ENCODE measurements at places on chromosomes 2 and 18. TPM values are rescaled to one million over a fixed set of nuclear protein-coding genes. Genes with fewer than 3 reads are reported as not detected.

The AMER3 gene
- total RNA-seq, result not detected

DNA sequence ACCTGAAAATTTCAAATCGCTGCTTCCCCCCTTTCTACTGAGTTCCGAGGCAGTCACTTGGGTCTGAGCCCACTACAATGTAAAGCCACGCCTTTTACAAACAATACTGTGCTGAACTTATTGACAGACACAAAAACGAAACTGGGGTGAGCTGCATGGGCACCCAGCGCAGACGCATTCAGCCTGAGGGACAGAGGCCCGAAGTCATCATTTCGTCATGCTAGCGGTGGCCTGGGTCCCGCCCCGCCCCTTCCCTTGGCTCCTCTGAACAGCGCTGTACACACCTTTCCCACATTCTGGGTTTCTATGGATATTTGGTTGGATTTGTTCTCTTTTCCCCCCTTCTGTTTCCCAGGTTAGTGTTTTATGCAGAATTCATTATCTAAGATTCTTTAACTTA lies 71.7 kb downstream of the EIPR1 start:
- DNase-seq, result no peak

- DNase-seq, result no peak
These were observed 97.5 kb downstream of the LDLRAD4 start for GRCh38 chr18:13316063-13316462.

- DNase-seq, result no peak
These were observed 84.2 kb upstream of the MAPK4 start for GRCh38 chr18:50475538-50476193.

DNA sequence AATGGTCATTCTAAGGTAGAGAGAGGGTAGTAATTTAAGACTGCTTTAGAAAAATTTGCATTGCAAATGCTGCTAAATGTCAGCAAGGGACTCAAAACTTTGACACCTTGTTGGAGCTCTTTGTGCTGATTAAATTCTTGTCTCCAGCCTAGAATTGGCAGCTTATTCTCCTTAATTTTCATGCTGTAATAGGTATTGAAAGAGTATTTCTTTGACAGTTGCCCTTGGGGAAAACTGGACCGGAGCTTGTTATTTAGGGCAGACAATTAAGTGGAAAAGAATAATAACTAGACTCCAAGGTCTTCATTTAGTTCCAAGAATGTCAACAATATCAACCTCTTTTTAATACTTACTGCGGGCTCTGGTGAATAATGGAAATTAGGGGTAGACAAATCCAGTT lies 264.0 kb downstream of the TPGS2 start:
- DNase-seq, result no peak

- DNase-seq, result no peak
These were observed 73.4 kb downstream of the DTNA start for GRCh38 chr18:34783501-34783900.

The TMEM169 gene
- total RNA-seq, result 0.08 TPM

The CFAP210 gene
- total RNA-seq, result not detected

- no peak for DNase-seq
These were observed 11.2 kb downstream of the ETAA1 start for GRCh38 chr2:67408346-67408745.

The PLEKHH2 gene
- 3.8 TPM for total RNA-seq

The KCNJ13 gene
- not detected for total RNA-seq

DNA sequence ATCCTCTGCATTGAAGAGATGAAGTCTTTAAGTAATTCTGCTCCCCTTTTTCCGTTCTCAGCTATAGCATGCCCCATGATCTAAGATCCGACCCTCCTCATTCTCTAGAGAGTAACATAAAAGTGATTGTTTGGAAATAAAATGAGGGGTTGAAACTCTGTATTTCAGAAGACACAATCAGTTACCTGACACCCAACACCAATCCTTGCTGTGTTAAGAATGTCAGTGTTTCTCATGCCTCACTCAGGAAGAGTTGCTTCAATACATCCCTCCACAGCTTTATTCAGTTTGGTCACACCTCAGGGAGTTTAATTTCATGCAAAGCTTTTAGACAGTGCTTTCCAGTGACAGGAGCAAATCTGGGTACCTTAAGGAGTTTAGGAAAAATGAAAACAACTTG lies 49.9 kb upstream of the RBBP8 start:
- no peak for DNase-seq

DNA sequence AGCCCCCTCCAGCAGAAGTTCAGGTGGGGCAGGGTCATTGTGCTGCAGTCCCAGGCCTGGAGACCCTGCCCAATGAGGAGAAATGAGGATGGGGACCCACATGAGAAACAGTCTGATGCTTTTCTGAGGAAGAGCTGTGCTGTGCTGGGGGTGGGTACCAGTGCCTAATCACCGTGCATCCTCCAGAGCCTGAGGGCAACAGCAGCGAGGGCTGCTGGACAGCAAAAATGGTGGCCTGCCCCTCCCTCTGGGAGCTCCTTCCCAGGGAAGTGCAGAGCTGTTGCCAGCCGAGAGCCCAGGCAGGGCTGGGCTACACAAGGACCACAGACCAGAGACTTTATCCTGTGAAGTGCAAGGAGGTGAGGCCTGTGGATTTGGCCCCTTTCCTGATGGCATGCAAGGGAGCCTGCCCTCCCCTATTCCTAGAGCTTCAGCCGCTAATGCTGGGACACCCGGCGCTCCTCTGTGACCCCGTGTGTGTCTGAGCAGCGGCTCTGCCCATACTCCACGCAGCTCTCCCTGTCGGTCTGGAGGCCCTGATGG lies 134.8 kb downstream of the DSEL start:
- DNase-seq, result no peak

GRCh38 chr2:135904341-135904989 lies 28.2 kb upstream of the MCM6 start:
- no peak for DNase-seq

DNA sequence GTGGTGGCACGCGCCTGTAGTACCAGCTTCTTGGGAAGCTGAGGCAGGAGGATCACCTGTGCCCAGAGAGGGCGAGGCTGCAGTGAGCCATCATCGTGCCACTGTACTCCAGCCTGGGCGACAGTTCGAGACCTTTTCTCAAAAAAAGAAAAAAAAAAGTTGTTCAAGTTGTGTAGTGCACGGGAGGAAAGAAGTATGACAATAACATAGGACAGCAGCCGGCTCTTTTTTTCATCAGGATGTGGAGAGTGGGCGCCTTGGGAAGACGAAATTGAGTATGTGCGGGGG lies 36.5 kb downstream of the PCBP1 start:
- no peak for DNase-seq

GRCh38 chr2:41194230-41194629 lies 742.3 kb upstream of the SLC8A1 start:
- DNase-seq, result no peak

- DNase-seq, result no peak
These were observed 94.1 kb downstream of the COL6A3 start for GRCh38 chr2:237319887-237320286.

DNA sequence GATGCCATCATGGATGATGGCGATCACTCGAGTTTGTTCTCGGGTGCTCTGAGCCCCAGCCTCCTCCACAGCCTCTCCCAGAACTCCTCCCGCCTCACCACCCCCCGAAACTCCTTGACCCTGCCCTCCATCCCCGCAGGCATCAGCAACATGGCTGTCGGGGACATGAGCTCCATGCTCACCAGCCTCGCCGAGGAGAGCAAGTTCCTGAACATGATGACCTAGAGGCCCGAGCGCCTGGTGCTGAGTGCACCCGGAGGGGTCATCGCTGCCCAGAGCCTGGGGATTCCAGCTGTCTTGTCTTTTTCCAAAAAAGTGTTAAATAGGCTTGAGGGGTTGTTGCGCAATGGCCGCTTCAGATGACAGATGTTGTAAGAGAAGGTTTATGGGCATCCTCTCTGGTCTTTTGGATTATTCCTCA lies 254.8 kb downstream of the GLI2 start:
- no peak for DNase-seq

DNA sequence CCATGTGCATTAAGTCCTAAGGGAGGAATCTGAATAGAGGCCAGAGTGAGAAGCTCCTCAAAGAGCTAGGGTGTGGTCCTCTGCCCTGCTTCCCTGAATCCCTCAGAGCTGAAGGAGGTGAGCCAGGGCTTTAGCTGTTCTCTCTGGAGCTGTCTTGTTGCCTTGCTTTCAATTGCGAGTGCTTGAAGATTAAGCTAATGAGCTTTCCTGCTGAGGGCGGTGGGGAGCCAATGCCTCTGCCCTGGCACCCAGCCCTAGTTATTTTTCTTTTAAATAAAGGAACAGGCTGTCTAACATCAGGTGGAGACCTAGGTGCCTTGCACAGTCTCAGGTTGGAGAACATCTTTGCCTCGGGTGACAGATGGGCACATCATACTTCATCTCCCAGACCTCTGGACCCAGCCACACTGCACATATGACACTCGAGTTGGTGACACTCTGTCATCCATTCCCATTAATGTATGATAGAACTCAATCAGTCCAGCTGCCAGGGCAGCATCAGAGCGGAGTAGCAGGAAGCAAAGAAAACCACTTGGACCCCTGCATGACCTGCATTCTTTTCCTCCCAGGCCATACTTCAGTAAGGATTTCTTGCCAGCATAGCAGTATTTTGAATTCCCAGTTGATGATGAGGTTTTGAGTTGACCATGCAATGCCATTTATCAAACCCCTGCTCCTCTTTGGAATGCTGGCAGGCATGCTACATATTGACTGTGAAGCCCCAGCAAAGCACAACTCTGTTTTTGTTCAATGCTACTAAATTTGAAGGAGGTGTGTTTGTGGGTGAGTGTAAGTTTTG lies 292.7 kb downstream of the RNF144A start:
- DNase-seq, result no peak

GRCh38 chr2:66189553-66189952 lies 245.4 kb upstream of the MEIS1 start:
- no peak for DNase-seq

DNA sequence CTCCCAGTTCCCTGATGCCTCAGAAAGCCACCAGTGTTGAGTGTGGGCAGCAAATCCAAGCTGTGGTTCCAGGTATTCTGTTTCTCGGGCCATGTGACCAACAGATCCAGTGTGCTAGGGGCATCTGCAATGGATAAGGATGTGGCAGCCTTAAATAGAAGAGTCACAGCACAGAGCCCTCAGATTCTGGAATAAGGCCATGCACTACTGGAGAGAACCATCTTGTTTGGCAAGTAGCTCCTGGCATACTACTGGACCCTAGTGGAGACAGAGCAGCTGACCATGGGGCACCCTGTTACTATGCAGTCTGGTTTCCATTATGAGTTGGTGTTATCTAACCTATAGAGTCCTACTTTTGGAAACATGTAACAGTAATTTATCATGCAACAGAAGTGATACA lies 53.3 kb upstream of the ZBTB7C start:
- DNase-seq, result no peak

DNA sequence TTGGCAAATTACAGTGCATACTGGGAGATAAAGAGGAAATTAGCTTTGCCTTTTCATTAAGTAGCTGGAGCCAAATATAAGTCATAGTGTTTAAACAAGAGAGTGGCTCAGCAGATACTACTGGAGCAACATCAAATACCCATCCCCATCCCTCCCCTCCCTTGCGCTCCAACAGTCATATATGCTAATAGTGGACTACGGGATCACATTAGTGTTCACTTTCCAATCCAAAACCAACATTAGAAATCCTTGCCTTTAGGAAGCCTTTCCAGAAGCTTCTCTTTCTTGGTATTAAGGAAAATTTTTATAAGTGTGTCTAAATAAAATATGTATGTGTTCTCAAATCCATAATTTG lies 1669.3 kb downstream of the SUCLG1 start:
- DNase-seq, result no peak

DNA sequence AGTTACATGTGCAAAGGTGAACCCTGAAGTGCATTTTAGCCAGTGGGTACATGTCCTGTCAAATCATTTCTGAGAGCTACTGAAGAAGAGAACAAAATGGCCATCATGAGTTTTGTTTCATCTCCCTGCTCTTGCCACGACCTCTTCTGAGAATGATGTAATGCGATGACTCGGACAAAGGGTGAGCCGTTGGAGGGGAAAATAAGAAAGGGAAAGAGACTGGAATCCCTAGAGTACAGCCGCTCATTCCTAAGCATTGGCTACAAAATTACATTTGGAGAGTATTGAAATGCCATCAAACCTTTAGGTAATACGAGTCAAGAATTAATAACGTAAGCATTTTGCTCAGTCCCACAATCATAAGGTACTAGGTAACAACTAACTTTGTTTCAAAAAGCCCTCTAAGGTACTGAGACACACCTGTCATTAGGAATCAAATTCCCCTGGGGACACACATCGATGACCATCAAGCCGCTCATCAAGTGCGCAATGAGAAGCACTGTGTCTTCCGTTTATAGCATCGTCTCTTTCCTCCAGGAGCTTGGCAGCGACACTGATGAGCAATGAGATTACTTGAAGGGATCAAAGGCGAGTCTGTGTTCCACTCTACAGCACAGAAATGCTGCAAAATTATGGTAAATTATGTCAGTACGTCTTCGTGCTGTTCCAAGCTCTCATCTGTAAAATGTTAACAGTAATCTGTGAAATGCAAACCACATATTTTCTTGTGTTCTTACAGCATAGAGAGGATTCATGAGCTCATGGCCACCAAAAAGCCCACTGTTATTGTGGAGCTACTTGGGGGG lies 97.3 kb upstream of the PIEZO2 start:
- DNase-seq, result no peak

The IL36B gene
- not detected for total RNA-seq

DNA sequence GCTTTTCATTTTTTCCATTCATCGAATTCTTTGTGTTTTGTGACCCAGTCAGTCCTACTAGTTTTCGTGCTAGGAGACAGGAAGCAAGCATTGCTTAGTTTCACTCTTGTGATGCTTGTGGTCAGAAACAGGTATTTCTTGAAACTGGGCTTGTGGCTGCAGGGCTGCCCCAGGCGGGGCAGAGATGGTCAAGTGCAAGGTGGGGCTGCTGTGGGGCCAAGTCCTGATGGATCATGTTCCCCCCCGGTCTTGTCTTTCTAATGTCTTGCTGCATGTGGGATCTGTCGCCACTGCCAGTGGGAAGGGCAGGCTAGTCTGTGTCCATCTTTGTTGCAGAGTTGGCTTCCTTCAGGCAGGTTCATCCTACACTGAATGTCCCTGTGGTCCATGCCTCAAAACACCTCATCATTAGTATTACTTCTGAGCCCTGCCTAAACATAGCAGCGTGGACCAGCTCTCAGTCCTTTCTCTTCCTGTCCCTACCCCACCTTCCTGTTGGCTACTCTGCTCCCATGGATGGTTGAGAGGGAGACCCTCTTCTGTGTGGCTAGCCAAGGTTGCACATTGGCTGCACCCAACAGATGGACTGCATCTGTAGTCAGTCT lies 38.7 kb downstream of the INPP4A start:
- peak; percentile 68 for DNase-seq

The ACOXL gene
- total RNA-seq, result 3.9 TPM

The NMUR1 gene
- total RNA-seq, result not detected

GRCh38 chr18:59767732-59768131 lies 70.5 kb upstream of the CCBE1 start:
- no peak for DNase-seq

GRCh38 chr18:54129448-54130067 lies 94.9 kb downstream of the MBD2 start:
- no peak for DNase-seq

The RTP5 gene
- not detected for total RNA-seq

- no peak for DNase-seq
These were observed 273.6 kb upstream of the NRP2 start for GRCh38 chr2:205408696-205409095.

The EMX1 gene
- total RNA-seq, result 0.23 TPM

GRCh38 chr2:8310557-8311455 lies 371.1 kb upstream of the ID2 start:
- DNase-seq, result no peak

Measured in HT-29 (cell line).